ENCODE measurements at places on chromosomes 6 and 20.

DNA sequence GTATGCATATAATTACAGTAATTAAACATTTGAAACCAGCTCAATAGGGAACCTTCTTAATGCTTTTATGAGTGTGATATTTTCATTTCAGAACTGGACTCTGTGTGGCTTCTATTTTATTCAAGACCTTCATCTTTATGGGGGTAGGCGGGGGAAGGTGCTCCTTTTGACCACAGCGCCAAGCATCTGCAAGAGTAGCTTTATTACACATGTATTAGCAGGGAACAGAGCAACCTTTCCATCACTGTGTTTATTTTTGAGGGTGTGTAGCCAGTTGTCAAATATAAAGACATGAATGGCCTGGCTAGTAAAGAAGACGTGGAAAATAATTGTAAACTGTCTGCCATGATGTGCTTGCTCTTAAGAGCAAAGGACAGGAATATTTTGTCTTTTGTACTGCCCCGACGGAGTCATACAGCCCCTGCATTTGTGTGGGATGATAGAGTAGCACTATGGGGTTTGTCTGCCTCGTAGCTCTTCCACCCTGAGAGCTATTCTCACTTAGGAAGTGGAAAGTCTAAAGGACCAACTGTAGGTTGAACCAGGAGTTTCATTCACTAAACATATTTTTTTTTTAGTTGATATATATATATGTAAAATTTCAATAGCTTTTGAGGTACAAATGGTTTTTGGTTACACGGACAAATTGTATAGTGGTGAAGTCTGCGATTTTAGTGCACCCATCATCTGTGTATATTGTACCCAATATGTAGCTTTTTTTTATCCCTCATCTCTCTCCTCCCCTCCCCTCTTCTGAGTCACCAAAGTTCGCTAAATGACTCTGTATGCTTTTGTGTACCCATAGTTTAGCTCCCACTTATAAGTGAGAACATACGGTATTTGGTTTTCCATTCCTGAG is 91.2 kb downstream of the CARMIL1 start:
- no peak for DNase-seq

GRCh38 chr6:56484669-56485068 is 158.0 kb downstream of the DST start:
- no peak for DNase-seq

GRCh38 chr6:70385901-70386300 is 27.4 kb upstream of the FAM135A start:
- no peak for DNase-seq

GRCh38 chr6:157194643-157195042 is 128.7 kb downstream of the TMEM242 start:
- DNase-seq = no peak

- no peak for DNase-seq
Measured at GRCh38 chr6:37689381-37689780, 8.3 kb downstream of the MDGA1 start.

DNA sequence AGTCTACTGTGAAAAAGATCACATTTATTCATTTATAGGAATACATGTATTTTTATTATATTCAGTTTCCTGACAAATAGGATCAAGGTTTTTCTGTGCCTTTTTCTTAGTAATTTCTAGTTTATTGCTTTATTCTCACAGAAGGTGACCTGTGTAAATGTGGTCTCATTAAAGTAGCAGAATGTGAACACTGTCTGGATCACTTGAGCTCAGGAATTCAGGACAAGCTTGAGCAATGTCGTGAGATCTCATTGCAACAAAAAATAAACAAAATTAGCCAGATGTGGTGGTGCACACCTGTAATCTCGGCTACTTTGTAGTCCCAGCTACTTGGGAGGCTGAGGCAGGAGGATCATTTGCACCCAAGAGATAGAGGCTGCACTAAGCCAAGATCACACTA is 516.7 kb downstream of the CDKAL1 start:
- no peak for DNase-seq

Measured in stimulated activated CD8-positive, alpha-beta memory T cell treated with anti-CD3 and anti-CD28 coated beads, Interleukin-7, amount 100 ng/mL, for 1 hour (primary cell).